ENCODE measurements at places on chromosomes 7 and 10.

DNA sequence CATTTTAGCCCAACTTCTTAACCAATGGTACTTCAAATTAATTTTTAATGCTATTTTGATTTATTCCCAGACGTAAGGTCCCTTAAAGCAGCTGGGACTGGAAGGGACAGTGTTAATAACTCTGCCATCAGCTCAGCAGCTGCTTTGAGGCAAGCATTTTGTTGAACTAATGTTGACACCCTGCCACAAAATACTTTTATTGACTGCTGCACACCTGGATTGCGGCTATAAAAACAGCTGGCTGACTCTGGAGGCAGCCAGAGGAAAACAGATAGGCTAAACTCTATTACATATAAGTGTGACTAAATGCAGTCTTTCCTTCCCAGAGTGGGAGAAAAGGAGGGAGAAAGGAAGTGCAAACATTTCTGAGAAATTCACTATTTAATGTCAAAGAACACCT, 77.6 kb downstream of the ETV1 start:
- no peak for DNase-seq

- no peak for DNase-seq
These were observed 188.6 kb downstream of the ETV1 start for GRCh38 chr7:13800694-13801448.

DNA sequence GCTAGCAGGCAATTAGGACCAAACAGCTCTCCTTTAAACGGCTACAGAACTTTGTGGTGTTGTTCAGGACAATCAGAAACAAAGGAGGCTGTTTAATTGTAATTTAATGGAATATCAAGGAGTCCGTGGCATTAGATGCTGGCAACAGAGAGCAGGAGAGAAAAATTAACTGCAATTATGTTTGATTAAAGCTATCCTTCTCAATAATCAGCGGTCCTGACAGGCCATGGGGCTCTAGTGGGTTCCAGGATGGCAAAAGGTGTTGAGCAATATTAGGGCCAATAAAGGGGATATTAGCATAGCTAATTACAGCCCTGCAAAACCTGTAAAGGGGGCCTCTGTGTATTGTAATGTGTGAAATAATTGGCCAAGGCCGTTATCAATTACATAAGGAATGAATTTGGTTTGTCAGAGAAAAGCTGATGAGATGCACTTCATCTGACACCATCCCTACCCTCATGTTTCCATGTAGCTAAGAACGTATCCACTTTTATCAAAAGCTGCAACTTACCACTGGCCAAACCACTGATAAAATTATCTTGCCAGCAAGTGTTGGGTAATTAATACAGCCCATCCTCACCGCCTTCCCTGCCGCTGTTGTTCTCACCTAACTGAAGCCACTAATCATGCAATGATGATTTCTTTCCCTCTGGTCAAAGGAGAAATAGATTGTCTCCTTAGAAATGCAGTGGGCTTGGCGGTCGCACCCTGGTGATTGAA, 81.6 kb downstream of the EBF3 start:
- DNase-seq = no peak

DNA sequence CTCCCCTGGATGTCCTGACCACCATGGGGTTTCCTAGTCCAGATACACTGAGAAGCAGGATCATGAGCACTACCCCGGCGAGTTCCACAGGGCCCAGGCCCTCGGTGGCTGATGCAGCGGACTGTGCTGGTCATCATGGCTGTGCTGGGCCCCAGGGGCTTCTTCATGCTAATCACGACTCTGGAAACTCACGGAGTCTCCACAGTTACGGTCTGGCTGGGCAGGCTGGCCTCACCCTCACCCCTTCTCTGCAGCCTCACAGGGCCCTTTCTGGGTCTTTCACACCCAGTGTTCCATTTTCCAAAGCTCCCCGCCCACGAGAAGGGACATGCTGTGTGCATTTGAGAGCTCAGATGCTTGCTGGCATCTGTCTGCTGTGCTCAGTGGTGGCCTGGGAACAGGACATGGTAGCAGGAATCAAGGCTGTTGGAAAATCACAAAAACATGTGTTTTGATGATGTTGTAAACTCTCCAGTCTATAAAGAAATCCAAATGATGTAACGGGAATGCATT, 119.0 kb downstream of the PTPN20 start:
- DNase-seq = no peak

- DNase-seq = no peak
These were observed 704 bp upstream of the SLC35B4 start for GRCh38 chr7:134317434-134317833.

DNA sequence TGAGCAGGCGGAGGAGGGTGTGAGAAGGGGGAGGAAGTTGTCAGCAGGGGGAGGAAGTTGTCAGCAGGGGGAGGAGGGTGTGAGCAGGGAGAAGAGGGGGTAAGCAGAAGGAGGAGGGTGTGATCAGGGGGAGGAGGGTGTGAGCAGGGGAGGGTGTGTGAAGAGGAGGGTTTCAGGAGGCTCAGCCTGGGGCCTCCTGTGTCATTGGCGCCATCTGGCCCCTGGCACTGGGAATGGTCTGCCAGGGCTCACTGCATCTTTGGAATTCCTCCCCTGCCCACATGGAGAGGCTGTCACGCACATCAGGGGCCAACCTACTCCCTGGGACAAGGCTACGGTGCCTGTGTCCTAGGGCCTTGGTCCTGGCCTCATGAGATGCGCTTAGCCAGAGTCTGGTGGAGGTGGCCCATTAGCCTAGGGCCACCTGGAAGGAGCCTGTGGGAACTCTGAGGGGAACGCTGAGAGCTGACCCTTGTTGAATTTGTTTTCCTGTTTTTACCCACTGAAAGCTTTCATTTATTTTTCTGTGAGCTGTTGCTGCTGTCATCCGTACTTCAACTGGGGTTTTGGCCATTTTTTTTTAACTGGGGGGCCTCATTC, 18.0 kb downstream of the CAMK2B start:
- DNase-seq = no peak
